ENCODE measurements at places on chromosomes 2 and 18.

- DNase-seq: peak; percentile 25
Observed at GRCh38 chr2:26727641-26728561, 35.4 kb downstream of the KCNK3 start.

DNA sequence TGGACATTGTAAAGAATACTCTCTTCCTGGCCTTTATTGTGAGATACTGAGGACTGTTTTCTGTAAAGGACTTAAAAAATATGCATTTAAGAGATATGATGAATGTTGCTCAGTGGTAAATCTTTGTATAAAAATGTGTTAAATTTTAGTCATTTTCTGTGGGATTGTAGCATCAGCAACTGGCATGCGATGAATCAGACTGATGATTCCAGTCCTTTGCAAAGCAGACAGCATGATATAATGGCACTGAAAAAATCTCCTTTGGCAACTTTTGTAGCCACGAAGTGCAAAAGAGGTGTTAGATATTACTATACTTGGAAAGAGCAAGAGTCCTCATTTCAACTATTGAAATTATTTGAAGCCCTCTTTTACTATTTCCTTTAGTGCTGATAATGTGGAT, 678.7 kb downstream of the PLCL1 start:
- no peak for DNase-seq

DNA sequence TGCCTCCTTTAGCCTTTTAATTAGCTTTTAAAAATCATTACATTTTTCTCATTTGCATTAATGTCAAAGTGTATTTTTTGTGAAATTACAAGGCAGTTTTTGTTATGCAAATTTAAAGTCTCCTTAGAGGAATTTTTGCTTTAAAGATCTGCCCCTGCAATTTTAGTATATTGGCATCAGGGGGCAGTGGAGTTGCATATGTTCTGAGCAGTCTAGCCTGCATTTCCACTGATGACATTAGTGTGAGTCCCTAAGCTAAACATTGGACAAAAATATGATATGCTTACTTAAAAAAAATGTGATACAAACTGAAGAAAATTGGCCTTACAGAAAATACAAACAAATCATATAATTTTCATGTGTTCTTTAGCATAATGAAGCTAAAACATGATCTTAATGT, 426.5 kb downstream of the SLC4A3 start:
- no peak for DNase-seq

GRCh38 chr2:216572582-216573578, 60.3 kb upstream of the IGFBP2 start:
- no peak for DNase-seq

DNA sequence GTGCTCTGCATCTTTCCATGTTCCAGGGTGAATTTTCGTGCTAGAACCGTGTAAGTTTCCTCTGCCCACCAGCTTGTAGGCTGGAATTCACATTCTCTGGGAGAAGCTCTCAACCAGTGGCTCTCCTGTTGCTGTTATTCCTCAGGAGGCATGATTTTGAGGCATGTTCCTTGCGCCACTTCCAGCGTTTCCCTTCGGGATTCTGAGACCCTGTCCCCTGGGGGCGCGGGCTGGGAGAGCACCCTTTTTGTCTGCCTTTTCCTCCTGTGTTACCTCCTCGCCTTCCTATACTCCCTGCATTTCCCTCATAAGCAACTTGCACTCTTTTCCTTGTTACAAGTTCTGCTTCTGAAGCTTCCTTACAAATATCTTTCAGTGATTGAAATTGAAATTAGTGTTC, 156.4 kb downstream of the PTPRM start:
- no peak for DNase-seq

DNA sequence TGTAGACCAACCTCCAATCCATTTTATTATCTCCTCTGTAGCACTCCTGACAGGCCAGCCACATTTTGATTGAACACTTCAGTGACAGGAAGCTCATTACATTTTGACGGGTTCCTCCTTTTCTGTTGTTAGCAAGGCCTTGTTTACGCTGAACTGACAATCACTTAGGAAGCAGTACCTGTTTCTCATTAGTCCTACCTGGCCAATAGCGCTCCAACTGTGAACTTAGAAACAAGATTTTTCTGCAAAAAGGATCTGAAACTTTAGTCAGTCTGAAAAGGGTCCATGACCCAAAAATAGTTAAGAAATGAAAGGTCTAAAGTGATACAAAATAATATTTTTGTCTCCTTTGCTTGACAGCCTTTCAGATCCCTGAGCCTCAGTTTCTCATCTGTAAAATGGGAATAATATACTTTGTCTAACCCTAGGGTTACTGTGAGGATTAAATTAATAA, 119.6 kb upstream of the MSTN start:
- DNase-seq: no peak

GRCh38 chr2:232980683-232981082, 32.4 kb downstream of the NGEF start:
- no peak for DNase-seq

- DNase-seq: no peak
Observed at GRCh38 chr2:70113359-70114070, 26.2 kb downstream of the PCBP1 start.

- DNase-seq: no peak
Observed at GRCh38 chr2:172558372-172558771, 2.5 kb downstream of the PDK1 start.

- no peak for DNase-seq
Observed at GRCh38 chr2:33984131-33984530, 385.0 kb upstream of the FAM98A start.

GRCh38 chr2:11621410-11621809, 48.6 kb downstream of the NTSR2 start:
- no peak for DNase-seq

DNA sequence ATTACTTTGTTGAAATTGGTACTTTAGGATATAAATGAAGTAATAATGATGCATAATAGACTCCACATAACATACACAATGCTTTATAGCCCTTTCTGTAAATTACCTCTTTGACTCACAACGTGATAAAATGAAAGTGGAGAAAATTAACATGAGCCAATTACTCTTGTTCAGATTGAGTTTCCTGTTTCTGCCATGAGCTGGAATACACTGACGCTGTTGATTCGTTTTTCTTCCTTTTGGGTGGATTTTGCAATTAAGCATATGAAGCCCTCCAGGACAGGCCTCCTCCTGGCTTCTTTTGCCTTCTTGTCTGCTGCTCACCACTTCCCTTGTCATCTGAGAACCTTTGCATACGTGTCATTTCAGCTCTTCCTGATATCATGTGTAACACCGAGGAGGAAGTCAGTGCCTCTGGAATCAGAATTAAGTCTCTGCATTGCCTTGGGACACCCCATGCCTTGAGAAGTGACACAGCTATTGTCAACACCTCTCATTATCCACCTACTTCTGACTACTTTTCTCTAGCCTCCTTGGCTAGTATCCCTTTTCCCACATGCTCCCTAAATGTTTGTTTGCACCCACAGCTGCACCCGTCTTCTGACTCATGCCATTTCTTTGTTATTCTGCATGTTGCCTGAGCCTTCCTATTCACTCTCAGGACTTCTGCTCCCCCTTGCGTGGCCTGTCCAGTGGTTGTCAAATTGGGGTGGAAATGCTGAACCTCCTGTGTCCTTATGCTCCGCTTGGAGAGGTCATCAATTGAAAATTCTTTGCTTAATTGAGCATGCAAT, 134.1 kb downstream of the FMNL2 start:
- DNase-seq: peak; percentile 67

- no peak for DNase-seq
Observed at GRCh38 chr18:61841706-61842105, 51.1 kb downstream of the RNF152 start.

GRCh38 chr2:184936761-184937160, 338.4 kb downstream of the ZNF804A start:
- DNase-seq: no peak

DNA sequence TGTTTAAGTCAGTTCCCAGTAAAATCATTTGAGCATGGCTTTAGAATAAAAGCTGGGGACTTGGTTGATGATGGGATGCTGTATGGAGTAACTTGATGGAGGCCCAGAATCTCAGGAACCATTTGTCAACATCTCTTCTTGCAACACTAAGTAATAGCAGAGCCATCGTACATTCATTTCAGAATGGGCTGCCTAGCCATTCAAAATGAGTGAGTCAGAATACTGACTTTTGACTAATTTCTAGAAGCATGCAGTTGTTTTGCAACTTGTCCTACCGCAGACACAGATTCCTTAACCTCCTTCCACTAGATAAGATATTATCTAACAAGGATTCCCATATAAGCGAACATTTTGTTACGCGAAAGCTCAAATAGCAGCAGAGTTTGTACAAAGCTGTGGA, 229.5 kb downstream of the CNTNAP5 start:
- no peak for DNase-seq

GRCh38 chr2:123961576-123961975, 63.5 kb upstream of the CNTNAP5 start:
- DNase-seq: no peak
